ENCODE measurements at places on chromosomes 2 and 18.

DNA sequence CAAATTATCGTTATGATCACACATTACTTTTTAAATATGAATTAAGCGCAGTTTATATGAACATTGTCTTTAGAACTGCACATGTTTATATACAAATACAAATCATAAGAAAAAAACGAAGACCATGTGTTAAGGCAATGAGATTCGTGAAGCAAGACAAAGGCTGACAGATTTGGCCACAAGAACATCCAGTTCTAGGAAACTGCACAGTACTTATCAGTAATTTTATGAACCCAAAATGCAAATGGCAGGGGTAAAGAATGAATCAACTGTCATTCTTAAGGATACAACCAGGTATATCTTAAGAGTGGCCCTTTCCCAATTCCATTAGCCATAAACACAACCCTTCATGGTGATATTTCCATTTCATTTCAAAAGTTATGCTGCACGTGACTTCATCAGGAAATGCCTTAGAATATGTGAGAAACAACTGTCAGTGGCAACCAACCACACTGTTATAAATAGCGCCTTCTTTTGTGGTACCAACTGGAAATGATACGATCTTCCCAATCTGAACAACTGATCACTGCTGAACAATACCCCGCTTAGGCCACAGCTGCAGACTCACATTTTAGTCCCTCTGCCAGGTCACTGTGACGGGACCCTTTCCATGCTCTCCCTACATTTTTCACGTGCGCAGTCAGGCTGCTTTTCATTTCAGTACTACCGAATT is 144.9 kb downstream of the L3MBTL4 start:
- no peak for DNase-seq

DNA sequence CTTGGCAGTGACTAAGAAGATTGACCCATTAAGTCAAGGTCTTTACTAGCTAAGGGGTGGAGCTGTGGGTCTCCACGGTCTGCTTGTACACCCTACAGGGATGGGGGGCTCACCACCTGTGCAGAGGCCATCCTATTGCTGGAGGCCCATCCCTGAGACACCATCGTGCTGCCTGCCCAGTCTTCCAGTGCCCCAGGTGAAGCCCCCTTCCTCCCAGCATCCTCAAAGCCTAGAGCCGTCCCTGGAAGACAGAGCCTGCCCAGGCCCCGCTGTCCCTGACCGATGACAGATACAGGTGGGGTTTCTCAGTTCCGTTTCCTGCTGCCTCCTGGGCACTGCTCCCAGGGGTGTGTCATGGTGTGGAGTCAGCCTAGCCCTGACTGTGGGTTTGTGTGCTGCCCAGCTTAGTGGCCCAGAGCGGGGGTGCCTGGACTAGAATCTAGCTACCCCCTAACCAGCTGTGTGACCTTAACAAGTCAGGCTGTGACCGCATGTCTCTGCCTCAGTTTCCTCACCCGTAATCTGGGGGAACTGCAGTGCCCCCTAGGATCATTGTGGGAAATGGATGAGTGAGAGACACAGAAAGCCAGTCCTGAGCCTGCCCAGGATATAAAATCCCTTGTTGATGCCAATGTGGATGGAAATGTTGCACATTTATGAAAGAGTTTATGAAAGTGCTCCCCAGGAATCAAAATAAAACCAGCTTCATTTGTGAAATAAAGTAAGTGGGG is 2.0 kb downstream of the OTOS start:
- DNase-seq: no peak

GRCh38 chr2:88857274-88857741 is 165.8 kb downstream of the RPIA start:
- DNase-seq: no peak

DNA sequence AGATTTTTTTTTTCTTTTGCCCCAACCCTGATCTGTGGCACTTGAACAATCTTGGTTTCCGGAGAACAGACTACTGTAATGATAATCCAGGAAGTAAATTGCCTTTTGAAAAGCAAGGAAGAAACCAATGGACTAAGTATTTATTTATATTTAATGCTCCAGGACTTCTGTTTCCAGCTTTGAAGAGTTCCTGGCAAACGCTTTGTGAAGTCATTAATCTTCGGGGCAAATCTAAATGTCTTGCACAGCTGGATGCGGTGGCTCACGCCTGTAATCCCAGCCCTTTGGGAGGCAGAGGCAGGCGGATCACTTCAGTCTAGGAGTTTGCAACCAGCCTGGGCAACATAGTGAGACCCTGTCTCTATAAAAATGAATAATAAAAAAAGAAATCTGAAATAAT is 135.1 kb upstream of the GATA6 start:
- DNase-seq: no peak

GRCh38 chr2:223122781-223123180 is 70.8 kb downstream of the KCNE4 start:
- no peak for DNase-seq
